ENCODE measurements at places on chromosomes 3 and 15.

DNA sequence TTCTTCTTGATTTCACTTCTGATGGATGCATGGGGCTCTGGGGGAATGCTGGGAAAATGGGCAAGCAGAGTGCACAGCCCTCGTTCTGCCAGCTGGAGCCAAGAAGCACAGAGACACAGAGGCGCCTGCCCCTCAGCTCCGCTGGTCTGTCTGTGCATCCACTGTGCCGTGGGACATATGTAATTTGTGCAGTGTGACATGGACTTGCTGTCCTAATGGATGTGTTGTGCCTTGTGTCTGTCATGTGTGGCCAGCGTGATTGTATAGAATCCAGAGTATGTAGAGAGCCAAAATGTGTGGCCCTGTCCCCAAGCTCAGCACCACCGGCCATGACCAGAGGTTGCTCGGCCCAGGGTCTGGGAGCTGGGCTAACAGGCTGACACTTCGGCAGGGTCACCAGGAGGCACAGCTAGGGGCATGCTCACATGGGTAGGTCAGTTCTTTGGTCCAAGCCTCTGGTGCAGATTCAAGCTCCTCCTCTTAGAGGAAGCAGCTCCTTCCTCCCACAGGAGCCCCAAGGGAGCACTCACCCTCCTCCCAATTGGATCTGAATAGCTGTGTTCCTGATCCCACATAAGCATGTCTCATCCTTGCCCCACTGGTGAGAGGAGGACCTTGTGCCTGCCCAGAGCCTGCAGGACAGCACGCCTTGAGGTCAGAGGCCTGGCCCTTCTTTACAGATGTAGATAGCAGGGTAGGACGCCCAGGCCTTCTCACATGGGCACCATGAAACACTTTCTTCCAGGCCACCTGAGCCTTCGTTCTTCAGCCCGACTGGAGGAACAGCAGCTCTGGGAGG is 100.8 kb upstream of the ABHD17C start:
- DNase-seq, result no peak

- DNase-seq, result no peak
Observed at GRCh38 chr3:123297627-123297899, 95.8 kb downstream of the SEC22A start.

DNA sequence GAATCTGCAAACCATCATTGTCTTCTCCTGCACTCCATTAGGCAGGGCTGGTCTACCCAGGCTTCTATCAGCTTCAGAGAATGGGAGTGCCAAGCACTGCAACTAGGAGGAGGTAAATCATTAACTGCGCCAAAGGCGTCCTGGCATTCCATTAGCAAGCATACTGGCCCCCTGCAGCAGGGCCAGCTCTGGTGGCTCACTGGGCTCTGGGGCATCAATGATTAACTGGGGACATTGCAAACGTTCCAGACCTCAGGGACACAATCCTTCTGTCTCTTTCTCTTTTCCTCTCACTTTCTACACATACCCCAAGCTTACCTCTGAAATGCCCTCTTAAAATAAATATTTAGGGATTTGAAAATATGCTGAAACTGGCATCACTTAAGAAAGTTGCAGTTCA is 129.0 kb downstream of the MYLK start:
- no peak for DNase-seq

GRCh38 chr3:16239780-16240179 is 25.0 kb downstream of the DPH3 start:
- no peak for DNase-seq

DNA sequence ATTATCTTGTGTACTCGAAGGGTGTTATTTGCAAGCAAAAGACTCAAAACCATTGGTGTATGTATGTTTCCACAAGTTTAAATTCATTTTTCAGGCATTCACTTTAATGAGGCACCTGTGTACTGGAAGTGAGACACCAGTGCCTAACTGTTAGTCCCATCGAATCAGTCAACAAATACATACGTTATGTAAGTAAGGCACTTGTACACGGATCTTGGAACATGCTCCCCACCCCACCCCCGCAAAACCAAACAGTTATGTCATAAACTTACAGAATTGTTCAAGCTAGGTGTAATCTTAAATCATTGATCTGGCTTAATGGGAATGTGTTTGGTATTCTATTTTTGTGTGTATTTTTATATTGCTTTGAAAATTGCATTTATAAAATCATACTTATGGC is 17.1 kb downstream of the LRRC28 start:
- DNase-seq, result no peak

GRCh38 chr15:65337436-65338070 is 33.1 kb downstream of the RNU5B-1 start:
- DNase-seq, result no peak

DNA sequence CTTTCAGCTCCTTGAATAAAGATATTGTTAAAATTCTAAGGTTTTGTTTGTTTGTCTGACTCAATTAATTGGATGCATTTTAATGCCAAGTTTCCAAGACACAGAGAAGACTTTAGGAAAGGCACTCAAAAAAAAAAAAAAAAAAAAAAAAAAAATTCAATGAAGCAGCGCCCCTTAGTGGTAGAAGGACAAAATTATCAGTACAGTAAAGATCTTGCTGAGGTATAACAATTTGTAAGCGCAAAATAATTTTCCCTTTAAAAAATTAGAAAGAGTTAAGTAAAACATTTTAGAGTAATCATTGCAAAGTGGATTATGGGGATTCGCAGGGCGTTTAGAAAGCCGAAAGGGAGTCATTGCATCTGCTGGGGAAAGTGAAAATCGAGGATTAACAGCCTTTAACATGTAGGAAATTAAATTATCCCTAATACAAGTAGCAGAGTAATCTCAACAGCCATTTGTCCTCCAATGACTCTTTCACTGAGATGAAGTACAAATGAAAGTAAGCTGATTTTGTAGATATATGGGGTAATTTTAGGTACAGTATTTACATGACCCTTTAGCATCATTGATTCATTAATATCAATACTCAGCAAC is 5.8 kb upstream of the DIS3L start:
- no peak for DNase-seq

DNA sequence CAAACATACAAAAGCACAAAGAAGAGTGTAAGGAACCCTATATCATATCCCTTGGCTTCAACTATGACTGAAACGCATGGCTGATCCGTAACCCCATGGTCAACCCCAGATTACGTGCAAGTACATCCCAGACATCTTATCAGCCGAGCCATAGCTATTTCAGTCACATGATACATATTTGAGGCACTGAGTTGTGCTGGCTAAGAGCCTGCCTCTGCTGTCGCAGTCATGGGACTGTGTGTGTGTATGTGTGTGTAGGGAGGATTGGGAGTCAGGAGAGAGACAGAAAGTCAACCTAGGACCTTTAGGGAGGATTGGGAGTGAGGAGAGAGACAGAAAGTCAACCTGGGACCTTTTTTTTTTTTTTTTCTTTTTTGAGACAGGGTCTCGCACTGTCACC is 8.4 kb downstream of the ST6GAL1 start:
- DNase-seq, result no peak

DNA sequence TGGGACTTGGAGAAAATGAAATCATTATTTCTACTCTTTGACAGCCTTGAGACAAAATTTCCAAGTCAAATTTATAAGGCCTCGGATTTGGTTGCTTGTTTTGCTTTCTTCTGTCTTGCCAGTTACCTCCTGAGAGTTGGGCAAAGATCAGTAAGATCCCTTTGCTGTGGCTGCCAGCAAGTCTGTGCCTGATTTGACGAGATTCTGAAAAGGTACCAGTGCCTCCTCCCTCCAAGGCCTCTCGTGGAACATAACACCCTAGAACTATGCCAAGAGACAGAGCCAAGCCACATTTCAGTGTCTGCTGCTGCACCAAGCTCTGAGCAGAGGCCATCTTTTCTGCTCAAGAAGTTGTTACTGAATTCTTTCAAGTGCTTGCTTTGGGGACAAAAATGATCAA is 61.0 kb downstream of the GTPBP8 start:
- DNase-seq, result peak; percentile 45

- no peak for DNase-seq
Observed at GRCh38 chr3:128236657-128237056, 83.4 kb downstream of the EEFSEC start.

DNA sequence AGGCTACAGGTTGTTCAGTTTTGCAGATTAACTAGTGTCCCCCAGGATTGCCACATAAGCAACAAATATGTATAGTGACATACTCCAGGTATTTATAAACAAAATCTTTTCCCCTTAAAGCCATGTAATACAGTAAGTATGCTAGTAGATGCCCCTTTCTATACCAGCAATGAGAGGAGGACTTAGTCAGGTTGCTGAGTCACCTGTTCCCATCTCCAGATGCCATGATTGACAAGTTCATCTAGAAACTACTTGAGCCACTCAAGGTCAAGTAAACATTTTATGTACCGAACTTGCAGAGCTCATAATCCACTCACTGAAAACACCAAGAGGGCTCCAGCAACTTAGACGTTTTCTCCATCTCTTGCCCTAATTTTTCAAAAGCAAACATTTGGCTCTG is 18.2 kb downstream of the SLC9A9 start:
- DNase-seq, result no peak

DNA sequence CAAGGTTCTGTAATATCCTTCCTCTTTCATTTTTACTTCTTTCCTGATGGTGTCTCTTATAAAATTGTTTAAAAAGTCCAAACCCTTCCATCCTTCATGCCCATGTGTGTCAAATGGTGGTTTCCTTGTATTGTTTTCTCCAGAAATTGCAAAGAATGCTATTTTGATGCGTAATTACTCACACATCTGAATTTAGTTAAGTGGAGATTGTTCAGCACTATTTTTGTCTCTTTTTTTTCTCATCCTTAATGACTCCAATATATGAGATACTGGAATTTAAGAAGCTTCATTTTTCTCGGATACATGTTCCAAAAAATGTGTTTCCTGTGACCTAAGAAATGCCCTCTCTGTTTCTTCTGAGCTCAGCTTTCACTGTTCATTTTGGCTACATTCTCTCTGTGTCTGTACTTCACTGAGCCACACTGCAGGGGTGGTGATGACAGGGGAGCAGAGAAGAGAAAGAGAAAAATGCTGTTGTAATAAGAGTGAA is 799.8 kb downstream of the DIPK2A start:
- no peak for DNase-seq

- no peak for DNase-seq
Observed at GRCh38 chr15:86555098-86555497, 475.4 kb downstream of the AGBL1 start.

DNA sequence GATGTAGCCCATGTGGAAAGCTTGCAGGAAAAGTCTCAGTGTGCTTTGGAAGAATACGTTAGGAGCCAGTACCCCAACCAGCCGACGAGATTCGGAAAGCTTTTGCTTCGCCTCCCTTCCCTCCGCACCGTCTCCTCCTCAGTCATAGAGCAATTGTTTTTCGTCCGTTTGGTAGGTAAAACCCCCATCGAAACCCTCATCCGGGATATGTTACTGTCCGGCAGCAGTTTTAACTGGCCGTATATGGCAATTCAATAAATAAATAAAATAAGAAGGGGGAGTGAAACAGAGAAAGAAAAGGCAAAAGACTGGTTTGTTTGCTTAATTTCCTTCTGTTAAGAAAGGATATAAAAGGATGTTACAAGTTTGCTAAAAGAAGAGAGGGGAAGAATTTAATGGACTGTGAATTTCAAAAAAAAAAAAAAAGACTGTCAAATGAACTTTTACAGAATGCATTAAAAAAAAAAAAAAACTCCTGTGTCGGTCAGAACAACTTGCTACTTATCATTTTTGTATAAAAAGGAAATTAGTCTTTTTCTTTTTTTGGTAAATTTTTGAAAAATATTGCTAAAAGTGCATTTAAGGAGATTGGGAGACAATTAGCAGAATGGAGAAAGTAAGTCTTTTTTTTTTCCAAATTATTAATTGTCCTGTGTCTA is 7.0 kb downstream of the NR2F2 start:
- DNase-seq, result no peak
